ENCODE measurements at places on chromosomes 12 and 14.

DNA sequence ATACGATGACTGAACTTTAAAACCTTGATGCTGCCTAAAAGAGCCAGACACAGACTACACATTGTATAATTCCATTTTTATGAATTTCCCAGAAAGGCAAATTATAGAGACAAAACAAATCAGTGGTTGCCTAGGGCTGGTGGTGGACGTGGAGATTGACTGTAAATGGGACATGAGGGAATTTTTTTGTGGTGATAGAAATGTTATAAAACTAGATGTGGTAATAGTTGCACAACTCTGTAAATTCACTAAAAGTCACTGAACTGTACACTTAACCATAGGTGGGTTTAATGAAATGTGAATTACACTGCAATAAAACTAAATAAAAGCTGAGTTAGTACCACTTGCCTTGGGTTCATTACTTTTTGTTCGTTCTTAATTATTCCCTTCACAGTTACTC is 72.1 kb downstream of the PLEKHA5 start:
- no peak for DNase-seq

GRCh38 chr12:93536111-93536765 is 36.2 kb upstream of the SOCS2 start:
- no peak for DNase-seq

- DNase-seq: no peak
Measured at GRCh38 chr12:121717041-121717699, 4.6 kb downstream of the TMEM120B start.

GRCh38 chr12:9667403-9668160 is 1.9 kb upstream of the CLEC2D start:
- no peak for DNase-seq

DNA sequence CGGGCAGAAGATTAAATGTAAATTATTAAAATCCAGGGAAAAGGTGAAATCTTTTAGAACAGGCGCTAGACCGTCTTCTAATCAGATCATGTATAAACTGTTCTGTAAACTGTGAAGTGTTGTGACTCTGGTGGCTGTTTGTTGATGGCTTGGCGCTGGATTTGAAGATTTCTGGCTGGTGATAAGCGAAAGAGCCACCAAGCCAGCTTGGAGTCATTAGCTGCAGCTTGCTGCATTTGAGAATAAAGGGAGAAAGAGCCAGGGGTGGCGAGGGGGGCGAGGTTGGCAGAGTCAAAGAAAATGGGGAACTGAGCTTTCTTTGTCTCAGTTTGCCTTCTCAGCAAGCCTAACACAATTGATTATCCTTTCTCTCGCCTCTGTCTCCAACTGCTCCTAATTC is 8.0 kb downstream of the SYNDIG1L start:
- DNase-seq: no peak

Measured in activated T-helper 2 cell treated with anti-CD3 and anti-CD28 coated beads, Interferon-gamma antibody, Interleukin-2, Interleukin-4, amounts not matched to agents 10 μg/mL and 5 μg/mL and 100 μg/mL, durations not matched to agents 14 hours and 24 hours and 36 hours (primary cell).